Islet precursor cell (in vitro differentiated cells): ENCODE measurements at places on chromosomes 2 and 18.

- no peak for DNase-seq
Observed at GRCh38 chr18:79784965-79785770, 12.6 kb upstream of the KCNG2 start.

DNA sequence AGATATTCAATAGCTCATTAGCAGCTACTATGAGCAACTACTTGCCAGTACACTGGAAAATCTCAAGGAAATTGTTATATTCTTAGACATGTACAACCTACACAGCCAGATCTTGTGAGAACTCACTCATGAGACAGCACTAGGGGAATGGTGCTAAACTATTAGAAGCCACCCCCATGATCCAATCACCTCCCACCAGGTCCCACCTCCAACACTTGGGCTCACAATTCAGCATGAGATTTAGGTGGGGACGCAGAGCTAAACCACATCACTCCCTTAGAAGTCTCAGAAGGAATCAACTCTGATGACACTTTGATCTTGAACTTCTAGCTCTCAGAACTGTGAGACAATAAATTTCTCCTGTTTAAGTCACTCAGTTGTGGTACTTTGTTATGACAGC is 418.3 kb upstream of the SPHKAP start:
- no peak for DNase-seq

DNA sequence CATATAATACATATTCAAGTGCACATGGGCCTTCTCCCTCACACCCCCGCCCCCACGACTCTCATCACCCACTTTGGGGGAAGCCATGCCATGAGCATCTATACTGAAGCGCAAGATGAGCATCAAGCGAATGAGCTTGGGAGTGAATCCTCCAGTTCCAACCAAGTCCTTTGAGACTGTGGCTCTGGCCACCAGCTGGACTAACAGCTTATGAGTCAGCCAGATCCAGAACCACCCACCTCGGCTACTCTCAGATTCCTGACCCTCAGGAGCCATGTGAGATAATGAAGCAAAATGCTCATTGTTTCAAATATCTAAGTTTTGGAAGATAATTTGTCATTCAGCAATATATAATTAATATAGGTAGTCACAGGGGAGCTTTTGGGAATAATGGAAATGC is 22.2 kb upstream of the IL1RL1 start:
- DNase-seq: peak; percentile 68

DNA sequence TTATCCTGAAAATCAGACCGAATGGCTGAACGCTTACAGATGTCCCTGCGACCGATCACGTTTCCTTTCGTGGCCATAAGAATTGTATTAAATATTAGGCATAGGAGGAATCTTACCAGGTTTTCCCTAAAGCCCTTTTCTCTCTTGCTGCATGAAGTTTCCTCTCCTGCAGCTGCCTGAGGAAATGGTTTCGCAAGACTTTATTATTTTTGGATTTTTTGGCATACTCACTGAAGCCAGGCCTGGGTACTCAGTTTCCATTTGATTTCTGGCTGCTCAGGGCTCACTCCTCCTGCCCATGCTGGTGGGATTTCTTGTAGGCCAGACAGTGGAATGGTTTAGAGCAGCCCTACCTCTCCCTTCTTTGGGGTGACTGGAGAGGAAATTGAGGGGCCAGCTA is 114.0 kb downstream of the KLHL29 start:
- no peak for DNase-seq

DNA sequence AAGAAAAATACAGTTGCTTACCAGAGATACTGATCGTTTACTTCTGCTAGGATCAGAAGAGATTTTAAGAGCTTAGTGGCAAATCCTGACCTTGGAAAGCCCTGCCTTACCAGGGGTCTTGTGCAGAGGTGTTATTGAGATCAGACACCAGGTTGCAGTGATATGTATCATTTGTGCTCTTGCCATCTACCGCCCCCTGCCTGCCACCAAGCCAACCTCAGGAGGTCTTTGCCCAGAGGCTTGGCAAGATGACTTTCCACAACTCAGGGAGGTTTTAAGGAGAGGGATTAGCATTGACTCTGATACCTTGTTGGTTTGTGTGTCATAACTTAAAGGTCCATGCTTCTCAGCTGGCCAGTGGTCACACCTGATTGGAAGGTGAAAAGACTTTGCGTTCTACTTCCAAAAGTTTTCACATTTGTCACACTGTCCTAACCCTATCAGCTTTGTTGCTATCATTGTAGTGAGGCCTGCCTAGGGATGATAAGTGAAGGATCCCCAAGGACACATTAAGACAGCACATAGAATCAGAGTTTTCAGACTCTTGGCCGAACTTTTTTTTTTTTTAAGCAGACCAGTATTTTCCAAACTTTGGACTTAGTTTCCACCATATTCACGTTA is 46.2 kb upstream of the MGAT5 start:
- DNase-seq: peak; percentile 76

DNA sequence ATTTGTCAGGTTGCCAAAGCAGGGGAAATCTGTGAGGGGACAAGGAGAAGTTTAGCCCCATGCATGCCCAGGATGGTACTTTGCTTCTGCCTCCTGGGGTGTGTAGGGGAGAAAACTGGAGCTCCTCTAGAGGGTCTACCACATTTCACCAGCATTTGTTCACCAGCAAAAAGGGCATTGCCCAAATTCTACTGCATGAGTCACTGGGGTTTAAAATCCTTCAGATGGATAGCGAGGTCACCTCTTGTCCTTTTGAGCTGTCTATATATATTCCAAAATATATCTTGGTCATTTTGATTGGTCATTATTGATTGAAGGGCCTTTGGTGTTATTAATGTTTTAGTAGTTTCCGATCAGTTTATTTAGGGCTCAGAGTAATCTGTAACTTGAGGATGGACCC is 18.7 kb downstream of the FHOD3 start:
- no peak for DNase-seq

DNA sequence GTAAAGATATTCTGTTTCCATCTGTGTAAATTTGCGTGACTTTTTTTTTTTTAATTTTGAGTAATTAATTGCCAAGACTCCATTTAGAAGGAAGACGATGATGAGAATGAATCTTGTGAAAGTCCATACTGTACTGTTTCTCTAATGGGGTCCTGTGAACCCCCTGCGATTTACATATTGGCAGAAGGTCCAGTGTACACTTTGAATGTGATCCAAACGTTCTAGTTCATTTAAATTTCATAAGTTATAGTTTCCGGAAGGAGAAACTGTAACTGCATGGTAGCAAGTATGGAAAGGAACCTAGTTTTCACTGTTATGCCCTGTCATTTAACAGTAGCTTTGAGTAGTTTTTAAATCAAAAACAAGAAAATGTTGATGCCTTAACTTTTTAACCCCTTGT is 166.7 kb downstream of the FMNL2 start:
- DNase-seq: no peak

GRCh38 chr2:75570948-75571729 is 10.4 kb upstream of the EVA1A start:
- DNase-seq: no peak

DNA sequence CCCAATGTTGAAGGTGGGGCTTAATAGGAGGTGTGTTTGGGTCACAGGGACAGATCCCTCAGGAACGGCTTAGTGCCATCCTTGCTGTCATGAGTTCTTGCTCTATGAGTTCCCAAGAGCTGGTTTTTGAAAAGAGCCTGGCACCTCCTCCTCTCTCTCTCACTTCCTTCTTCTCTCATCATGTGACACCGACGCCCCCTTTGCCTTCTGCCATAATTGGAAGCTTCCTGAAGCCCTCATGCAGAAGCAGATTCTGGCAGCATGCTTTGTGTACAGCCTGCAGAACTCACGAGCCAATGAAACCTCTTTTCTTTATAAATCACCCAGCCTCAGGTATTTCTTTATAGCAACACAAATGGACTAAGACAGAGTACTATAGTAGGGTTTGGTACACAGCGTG is 100.4 kb upstream of the SH3BP4 start:
- DNase-seq: no peak

- DNase-seq: no peak
Observed at GRCh38 chr2:71067567-71068217, 756 bp upstream of the NAGK start.

GRCh38 chr2:59888015-59888414 is 665.4 kb downstream of the BCL11A start:
- DNase-seq: peak; percentile 67

- peak; percentile 66 for DNase-seq
Observed at GRCh38 chr2:212540341-212540740, 1.7 kb upstream of the ERBB4 start.

DNA sequence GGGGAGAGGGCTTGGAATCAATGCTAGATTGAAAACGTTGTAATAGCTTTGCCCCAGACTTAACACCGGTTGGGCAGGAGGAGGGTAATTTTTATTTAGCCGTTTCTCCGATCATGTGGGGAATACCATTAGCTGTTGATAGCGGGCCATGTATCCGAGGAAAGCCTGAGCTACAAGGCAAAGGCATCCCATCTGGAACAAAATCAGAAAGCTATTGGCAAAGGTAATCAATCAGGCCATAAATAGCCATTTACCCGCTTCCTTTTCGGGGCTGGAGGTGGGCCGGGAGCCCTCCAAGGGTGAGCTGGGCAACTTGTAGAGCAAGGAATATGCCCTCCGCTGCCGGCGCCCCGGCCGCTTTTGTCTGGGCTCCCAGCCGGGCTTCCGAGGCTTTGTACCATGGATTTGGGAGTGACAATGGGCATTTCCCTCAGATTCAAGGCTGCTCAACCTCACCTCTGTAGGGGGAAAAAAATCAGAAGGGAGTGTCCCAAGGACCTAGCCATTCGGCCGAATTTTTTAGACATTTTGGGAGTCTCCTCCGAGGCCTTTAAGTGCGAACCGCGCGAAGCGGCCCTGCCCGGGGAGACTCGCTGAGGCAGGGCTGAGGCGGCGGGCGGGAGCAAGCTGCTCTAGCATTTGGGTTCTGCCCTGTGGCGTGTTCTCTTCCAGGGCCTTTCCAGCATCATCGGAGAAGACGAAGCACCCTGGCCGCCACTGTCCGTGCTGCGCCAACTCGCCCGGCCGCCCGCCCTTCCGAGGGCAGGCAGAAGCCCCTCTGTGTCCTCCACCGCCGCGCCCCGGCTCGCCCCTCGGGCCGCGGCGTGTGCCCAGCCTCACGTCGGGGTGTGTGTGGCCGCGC is 1.1 kb upstream of the HOXD9 start:
- DNase-seq: no peak

GRCh38 chr18:33123862-33124518 is 316.5 kb downstream of the CCDC178 start:
- DNase-seq: no peak

- no peak for DNase-seq
Observed at GRCh38 chr2:45178854-45179253, 169.6 kb upstream of the SIX2 start.

DNA sequence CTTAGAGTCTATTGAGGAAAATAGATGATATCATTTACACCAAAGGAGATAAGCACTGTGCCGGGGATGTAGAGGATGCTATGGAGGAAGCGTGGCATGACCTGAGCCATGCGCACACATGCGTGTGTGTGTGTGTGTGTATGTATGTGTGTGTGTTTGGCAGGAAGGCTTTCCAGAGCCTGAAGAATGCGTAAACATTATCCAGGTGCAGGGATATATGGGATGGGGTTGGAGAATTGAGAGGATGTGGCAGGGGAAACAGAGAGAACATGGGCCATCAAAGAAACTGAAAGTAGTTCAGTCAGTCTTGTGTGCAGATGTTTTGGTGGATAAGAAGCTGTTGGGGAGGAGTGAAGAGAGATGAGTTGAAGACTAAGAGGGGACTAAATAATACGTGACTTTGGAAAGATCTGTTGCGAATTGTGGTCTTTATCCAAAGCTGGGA is 9.3 kb upstream of the STAT1 start:
- no peak for DNase-seq

- no peak for DNase-seq
Observed at GRCh38 chr18:69956057-69956456, 8.4 kb upstream of the CD226 start.

GRCh38 chr18:35888329-35888728 is 84.2 kb upstream of the RMP24 start:
- DNase-seq: no peak

DNA sequence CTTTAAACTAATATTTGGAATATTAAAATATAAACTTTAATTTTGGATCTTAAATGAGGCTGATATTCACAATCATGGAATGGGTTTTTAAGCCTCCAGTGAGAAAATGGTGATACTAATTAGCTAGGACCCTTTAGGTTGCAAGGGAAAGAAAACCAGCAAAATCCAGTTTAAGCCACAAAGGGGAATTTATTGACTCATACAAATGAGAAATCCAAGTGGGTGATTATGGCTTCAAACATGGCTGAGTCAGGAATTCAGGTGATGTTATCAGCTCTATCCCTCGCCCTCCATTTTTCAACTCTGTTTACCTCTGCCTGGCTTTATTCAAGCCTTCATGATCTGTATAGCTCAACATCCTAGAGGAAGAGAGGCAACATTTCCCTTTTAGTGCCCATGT is 75.3 kb upstream of the DLX2 start:
- DNase-seq: no peak

GRCh38 chr18:62537042-62537894 is 14.4 kb downstream of the ZCCHC2 start:
- DNase-seq: no peak

DNA sequence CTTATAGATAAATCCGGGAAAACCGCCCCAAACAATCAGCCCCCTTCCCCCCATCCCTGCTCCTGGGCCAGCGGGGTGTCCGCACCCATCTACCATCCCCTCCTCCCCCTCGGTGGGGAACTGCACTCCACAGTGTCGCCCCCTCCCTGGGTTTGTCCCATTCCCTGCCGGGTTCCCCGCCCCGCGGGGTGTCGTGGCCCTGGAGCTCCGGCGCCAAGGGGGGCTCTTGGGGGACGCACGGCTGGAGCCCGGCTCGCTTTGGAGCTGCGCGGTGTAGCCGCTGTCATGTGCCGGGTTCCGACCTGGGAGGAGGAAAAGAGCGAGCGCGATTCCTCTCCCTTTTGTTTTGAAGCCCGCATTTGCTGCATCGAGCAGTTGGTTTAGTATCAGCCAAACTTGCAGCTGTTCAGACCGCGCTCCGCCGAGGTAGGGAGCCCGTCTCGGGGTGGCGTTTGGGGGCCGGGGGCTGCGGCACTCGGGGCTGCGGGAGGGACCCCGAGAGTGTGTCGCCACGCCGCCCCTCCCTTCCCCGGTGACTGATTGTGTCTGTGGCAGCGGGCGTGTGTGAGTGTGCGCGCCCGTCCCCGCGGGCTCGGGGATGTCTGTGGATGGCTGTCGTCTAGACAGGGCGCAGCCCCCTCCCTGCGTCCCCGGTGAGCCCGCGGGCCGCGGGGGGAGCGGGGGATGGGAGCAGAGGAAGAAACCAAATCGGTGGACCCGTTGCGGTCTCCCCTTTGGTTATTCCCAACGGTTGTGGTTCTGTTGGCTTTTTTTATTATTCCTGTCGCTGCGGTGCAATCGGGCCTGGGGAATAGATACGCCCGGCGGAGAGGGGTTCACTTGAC is 797 bp downstream of the CTIF start:
- peak; percentile 75 for DNase-seq

GRCh38 chr2:196448407-196449079 is 191.0 kb upstream of the CCDC150 start:
- no peak for DNase-seq
